ENCODE measurements at places on chromosomes 5 and 9. TPM values are rescaled to one million over a fixed set of nuclear protein-coding genes. Genes with fewer than 3 reads are reported as not detected.

GRCh38 chr5:112306956-112307355 lies 112.1 kb downstream of the EPB41L4A start:
- no peak for DNase-seq

GRCh38 chr5:63049935-63050334 lies 471.3 kb downstream of the LRRC70 start:
- DNase-seq = no peak

- no peak for DNase-seq
Observed at GRCh38 chr5:98483301-98483685, 290.2 kb upstream of the RGMB start.

DNA sequence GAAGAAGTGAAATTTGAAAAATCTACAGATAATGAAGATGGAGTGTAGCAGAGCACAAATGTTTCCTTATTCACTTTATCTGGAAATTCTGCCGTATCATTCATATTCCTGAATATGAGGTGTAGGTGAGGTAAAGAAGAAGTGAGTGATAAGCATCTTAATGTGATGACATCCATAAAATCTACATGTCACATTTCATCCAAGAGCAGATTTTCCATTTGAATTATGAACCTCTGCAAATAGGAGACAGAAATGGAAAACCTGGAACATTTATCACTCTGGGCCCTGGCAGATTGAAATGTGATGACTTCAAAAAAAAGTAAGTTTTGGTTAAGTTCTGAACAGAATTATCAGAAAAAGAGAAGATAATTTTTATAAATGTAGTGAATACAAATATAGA lies 240.2 kb downstream of the CDH12 start:
- no peak for DNase-seq

- no peak for DNase-seq
Observed at GRCh38 chr9:133818444-133818843, 80.3 kb upstream of the SARDH start.

DNA sequence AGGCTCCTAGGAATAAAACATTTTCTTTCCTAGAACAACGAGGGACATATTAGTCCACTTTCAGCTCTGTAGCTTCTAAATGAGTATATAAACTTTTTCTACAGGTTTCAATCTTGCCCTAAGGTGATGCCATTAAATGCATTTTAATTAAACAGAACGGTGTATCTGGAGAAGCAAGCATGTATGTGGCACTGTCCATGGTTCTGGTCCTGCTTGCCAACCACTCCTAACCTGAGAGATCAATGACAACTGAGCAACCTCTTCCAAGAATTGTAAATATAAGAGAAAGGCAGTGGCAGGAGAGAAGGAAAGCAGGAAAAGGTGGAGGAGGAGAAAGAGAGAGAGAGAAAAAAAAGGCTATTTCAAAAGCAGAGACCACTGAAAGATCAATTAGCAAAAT lies 95.6 kb upstream of the SPOCK1 start:
- no peak for DNase-seq

- no peak for DNase-seq
Observed at GRCh38 chr5:95528565-95528964, 26.2 kb downstream of the SKIC3 start.

DNA sequence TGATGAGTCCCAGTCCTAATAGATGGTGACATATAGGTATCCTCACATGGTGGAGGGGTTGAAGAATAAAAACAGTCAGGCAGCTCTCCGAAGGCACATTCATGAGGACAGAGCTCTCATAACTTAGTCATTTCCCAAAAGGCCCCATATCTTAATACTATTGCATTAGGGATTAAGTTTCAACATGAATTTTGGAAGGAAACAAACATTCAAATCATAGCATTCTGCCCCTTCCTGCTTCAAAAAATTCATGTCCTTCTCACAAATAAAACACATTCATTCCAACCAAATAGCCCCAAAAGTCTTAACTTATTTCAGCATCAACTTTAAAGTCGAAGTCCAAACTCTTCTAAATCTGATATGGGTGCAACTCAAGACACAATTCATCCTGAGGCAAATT lies 277.2 kb upstream of the NR4A3 start:
- no peak for DNase-seq

DNA sequence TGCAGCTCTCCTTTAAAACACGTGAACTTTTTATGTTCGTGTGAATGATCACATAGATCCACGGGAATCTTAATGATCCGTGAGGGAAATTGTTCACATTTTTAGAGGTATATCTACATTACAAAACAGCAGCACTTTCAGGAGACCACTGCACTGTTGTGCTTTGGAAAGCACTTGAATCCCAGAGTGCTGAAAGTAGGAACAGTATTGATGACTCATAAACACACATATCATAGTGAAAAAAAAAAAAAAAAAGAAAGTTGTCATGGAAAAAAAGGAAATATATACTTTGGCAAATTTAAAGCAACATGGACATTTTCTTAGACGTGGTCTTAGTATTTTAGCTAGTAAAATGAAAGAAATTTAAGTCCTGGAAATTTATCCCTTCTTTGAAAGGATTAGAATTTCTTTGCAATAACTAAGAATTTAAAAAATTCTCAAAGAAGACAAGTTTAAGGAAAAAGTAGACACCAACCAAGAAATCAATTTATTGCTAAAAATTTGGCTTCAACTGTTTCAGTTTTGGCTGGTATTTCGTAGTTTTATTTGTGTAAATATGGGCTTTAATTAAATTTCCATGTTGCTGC lies 55.4 kb downstream of the ADGRV1 start:
- DNase-seq = no peak

GRCh38 chr9:129359916-129360536 lies 182.0 kb upstream of the IER5L start:
- DNase-seq = no peak

Gene DMRT3
- not detected for total RNA-seq

Gene SLC34A3
- total RNA-seq = not detected

Gene IRX1
- 16.7 TPM for total RNA-seq

Gene GFI1B
- not detected for total RNA-seq
